ENCODE measurements at places on chromosomes 6 and 20.

DNA sequence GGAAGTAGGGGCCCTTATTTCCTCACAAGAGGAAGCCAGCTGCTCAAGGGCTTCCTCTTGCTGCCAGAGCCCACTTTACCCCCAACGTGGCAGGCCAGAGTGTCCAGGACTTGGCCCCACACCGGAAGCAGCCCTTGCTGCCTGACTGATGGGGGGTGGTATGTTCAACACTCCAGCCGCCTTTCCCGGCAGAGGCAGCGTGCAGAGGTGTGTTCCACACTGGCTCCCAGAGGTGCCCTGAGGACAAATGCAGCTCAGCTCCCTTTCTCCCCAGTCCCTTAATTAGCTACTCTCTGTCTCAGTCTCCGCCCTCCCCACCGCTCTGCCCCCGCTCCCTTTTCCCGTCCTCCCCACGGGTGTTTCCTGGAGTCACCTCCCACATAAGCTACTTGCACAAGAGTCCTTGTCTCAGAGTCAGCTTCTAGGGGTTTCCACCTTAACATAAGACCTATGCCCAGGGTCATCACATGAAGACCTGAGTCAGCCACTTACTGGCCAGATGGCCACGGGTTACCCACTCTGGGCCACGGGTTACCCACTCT lies 61.7 kb upstream of the SHLD1 start:
- DNase-seq, result no peak

DNA sequence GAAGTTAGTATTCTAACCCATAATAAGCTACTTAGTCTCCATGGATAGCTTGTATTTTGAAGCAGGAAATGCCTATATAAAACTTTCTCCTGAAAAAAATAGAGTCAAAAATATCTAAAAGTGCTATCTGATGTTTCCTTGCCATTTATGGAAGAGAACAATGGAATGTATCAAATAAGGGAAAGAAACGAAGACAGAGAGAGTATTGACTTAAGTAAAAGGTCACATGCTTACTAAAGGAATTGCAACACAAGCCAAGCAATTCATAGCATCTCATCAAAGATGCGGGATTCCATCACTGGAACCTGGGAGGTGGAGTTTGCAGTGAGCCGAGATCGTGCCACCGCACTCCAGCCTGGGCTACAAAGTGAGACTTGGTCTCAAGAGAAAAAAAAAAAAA lies 112.9 kb upstream of the DTNBP1 start:
- no peak for DNase-seq

GRCh38 chr20:1702855-1703254 lies 45.3 kb upstream of the SIRPG start:
- DNase-seq, result no peak

GRCh38 chr6:19753826-19754225 lies 83.3 kb upstream of the ID4 start:
- no peak for DNase-seq

GRCh38 chr20:42130810-42131596 lies 512.8 kb upstream of the CHD6 start:
- no peak for DNase-seq

DNA sequence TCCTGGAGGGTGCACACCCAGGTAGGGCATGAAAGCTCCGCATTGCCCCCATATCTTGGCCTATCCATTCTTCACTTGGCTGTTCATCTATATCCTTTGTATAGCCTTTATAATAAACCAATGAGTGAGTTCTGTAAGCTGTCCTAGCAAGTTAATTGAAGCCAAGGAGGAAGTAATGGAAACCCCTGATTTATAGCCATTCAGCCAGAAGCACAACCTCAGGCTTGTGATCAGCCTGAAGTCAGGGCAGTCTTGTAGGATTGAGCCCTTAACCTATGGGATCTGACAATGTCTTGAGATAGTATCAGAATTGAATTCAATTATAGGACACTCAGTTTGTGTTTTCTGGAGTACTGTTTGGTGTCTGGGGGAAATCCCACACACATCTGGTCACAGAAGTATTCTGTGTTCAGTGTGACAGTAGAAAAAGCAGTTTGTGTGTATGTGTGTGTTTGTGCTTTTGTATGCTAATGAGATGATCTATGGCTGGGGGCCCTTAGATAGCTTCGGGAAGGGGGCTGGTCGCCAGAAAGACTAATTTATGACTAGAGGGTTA lies 5.7 kb downstream of the NT5E start:
- no peak for DNase-seq

- DNase-seq, result no peak
Observed at GRCh38 chr6:83770910-83771309, 62.0 kb upstream of the SNAP91 start.

DNA sequence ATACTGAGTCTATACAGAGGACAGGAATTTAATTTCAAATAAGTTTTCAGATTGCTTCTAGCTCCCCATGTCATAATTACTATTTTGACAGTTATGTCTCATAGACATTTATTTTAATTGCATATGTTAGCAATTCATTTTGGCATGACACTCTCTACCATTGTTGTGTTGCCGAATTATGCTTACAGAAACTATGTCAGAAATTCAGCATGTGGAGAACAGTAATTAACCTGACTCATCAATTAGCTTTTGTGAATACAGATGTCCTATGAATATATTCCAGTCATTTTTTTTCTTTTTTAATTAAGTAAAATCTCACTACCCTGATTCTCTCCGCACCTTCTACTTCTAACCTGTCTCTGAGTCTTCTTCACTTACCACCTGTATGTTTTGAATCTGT lies 105.1 kb downstream of the NKAIN2 start:
- no peak for DNase-seq

- no peak for DNase-seq
Observed at GRCh38 chr6:99366852-99367251, 17.4 kb upstream of the FAXC start.

DNA sequence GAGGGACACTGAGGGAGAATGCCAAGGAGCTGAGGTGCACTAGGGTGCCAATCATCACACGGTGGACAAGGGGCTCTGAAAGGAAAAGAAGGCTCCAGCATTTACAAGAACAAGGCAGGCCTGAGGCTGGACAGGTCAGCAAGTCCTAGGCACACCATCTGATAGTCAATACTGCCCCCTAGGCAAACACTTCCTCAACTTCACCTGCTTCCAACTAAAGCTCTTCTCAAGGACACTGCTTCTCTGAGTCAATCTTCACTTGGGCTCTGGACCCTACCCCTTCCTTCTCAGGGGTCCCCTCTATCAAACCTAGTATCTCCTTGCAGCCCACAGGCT lies 37.7 kb upstream of the SLC4A11 start:
- no peak for DNase-seq

DNA sequence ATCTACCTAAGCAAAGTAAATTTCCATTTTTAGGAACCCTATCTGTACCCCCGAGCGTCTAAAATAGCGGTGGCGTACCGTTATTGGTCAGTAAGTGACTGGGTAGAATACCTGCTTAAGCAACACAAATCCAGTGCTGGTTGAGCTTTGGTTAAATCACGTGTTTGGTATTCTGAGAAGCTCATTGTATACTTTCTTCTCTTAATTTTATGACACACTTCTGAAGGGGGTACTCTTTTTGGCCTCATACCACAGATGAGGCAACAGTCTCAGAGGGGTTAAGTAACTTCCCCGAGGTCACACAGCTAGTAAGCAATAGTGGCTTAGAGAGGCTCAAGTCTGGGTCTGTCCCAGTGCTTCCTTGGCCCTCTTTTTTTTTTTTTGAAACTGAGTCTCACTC lies 151.2 kb downstream of the TFAP2C start:
- no peak for DNase-seq

GRCh38 chr20:57207251-57207650 lies 59.2 kb downstream of the BMP7 start:
- no peak for DNase-seq

- no peak for DNase-seq
Observed at GRCh38 chr6:118632359-118632758, 19.0 kb downstream of the CEP85L start.

DNA sequence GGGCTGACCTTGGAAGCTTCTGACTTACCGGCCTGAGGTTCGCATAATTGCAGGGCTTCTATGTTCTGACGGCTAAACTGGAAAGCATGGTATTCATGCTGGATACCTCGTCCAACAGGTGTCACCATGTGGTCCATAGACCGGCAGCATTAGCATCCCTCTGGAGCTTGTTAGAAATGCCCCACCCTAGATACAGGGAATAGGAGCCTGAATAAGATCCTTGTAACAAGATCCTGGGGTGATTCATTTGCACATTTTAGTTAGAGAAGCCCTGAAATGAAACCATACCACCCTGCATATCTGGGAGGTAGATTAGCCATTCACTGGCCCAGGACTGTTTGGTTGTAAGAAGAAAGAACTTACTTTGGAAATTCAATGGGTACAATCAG lies 77.7 kb downstream of the TMEM170B start:
- no peak for DNase-seq

GRCh38 chr6:116370760-116371119 lies at the start of gene DSE:
Gene DSE, plus strand, starts transcription at chr6:116370947. Its CDS starts 28,304 bp downstream, at chr6:116399251.
- DNase-seq, result peak; percentile 87

GRCh38 chr6:107862383-107862782 lies 38.3 kb upstream of the SCML4 start:
- no peak for DNase-seq

DNA sequence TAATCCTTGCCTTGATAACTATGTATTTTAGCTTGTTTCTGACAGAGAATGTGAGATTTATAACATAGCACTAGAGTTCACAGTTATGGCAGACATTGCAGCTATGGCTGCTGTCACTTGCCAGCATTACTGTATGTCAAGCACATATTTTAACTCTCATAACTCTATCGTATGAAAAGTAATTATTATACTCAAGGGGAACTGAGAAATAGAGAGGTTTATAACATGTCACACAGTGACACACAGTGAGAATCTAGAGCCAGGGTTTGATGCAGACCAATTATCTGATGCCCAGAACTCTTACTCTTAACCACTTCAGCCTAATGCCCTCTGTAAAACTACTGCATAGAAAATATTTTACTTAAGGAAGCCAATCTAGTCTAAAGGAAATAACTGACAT lies 1012.4 kb downstream of the GRIK2 start:
- DNase-seq, result no peak

DNA sequence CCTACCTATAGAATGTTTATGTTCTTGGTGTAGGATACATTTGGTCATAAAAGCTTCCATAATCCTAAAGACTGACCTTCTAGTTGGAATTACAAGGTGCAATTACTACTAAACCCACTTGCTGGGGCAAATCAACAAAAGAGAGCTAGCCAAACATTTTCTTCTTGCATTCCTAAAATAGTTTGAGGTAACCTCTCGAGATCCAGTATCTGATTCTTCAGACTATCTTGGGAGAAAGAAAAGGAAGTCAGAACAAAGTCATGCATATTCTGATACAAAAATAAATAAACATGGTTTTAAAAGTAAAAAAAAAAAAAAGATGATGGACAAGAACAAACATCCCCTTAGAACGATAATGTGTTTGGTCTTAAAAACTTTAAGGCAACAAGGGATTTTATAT lies 294.2 kb upstream of the RSPO3 start:
- no peak for DNase-seq

DNA sequence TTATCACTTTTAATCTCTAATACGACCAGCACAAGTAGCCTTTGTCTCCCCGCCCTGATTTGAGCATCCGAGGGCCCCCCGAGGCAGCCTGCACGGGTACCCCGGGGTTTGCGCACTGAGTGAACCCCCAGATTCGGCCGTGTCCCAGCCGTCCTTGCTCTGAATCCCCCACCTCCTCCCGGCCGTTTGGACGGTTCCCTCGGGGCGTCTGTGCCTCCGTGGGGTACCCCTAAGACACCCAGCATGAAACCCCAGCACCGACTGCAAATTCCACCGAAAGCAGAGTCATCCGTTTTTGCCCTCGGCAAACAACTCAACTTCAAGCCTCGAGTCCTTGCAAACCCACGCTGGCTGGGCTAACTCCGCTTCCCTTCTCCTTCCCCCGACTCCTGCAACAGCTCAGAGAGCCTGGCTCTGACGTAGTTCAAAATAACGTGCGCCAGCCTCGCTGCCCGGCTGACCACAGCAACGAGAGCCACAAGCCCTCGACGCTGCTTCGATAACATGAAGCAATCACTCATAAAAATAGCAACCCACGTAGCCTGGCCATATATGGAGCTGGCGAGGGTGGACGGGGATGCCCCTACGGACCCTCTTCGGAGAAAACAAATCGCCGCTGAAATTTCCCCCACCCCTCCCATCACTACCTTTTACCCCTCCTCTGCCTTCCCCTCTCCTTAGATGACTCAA lies 764 bp upstream of the SNAP25 start:
- peak; percentile 76 for DNase-seq

DNA sequence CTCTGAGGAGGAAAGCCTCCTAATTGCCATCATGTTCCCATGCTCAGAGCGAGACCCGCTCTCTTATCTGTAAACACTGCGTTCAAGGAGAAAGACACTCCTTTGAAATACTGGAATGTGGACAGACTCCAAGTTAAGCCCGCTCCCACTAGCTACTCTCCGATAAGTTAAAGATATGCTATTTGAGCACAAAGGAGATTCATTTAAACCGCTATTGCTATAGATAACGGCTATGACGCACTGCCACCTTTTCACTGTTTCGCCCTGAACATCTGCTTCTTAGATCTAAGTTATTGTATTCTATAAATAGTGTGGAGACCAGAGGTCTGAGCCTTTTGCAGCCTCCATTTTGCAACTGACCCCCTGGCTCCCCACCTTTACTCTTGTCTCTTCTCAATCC lies 82.3 kb downstream of the GPX5 start:
- DNase-seq, result no peak

DNA sequence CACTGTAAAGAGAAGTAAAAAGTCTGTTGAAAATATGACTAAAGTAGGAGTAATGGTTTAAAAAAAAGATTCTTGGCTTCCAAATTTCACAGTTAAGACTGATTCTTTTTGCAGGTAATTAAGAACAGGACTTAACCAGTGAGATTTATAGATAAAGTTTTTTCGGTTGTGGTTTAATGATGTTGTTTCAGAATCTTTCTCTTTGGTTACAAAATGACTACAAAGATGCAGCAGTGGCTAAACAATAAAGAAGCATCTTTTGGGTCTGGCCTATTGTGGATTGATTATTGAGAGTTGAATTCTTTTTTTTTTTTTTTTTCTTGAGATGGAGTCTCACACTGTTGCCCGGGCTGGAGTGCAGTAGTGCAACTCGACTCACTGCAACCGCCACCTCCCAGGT lies 109.7 kb downstream of the AKAP7 start:
- no peak for DNase-seq

DNA sequence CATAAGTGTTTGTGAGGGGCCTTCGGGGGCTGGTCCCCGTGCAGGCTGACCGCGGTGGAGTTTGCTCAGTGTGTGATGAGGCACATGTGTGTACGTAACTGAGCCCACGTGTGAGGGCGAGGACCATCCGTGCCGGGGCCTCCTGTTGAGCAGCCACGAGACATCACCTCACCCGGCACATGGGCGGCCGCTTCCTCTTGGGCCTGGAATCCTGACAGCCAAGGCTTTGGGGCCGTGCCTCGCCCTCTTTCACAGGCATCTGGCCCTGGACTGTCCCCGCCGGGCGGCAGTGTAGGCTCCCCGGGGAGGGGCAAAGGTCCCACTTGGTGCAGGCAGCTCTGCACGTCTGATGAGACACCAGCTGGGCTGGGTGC lies 202.3 kb downstream of the DLL1 start:
- DNase-seq, result peak; percentile 12

DNA sequence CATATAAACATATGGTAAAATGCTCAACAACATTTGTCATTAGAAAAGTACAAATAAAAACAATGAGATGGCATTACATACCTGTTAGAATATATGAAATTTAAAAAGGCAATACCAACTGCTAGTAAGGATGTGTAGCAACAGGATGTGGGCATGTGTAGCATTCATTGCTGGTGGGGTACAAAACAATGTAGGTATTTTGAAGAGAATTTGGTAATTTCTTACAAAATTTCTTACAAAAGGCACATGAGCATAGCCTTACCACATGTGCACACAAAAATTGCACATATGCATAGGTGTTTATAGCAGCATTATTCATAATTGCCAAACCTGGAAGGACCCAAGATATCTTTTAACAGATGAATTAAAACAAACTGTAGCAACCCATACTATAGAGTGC lies 1355.1 kb upstream of the CITED2 start:
- DNase-seq, result no peak

All from uterus (tissue), 4 donors.